Cardiac fibroblast (primary cell): ENCODE measurements at places on chromosomes 6 and 20.

DNA sequence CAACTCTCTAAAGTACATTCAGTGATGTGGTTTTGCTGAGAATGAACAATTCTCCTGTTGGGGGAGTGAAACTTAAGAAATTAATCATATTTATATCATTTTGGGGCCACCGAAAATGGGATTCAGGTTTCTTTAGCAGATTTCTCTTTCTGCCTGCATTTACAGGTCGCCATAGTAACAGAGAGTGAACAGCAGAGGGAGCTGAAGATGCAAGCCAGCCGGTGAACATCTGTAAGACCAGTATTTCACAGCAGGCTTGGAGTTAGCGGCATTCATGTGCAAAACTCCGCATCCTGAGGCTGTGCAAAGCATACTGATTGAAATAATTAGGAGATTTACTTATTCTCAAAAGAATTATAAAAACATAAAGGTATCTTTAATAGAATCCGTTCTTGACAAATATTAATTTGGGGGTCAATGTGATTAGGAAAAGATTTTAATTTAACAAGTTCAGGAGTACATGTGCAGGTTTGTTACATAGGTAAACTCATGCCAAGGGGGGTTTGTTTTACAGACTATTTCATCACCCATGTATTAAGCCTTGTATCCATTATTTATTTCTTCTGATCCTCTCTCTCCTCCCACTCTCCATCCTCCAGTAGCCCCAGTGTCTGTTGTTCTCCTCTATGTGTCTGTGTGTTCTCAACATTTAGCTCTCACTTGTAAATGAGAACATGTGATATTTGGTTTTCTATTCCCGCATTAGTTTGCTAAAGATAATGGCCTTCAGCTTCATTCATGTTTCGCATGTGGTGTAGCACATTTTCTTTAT is 17.8 kb upstream of the HSF2 start:
- peak; percentile 85 for DNase-seq

GRCh38 chr20:48787861-48788375 is 39.9 kb downstream of the PREX1 start:
- peak; percentile 28 for DNase-seq

DNA sequence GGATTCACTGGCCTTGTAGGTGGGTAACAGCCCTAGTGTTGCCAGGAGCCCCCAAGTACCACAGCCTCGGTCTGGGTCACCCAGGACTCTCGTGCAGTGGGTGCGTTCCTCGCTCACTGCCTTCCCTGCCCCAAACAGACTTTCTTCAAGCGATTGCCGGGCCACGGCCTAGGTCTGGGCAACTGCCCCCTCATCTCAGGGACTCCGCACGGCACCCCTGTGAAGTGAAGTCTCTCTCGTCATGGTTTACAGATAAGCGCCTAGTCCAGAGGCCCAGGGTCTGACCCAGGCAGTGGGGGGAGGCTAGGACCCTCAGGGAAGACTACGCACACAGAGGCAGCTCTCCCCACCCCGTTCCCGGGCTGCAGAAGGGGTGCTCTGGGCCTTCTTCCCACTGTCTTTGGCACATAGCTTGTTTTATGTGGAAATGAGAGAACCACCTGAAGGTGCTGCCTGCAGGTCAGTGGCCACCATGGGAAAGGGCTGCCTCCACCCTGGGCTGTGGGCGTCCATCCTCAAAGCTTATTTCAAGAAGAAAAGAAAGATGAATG is 220.8 kb downstream of the ERMARD start:
- DNase-seq = no peak

- peak; percentile 80 for DNase-seq
These were observed 917.8 kb upstream of the ADGRB3 start for GRCh38 chr6:67717281-67717680.

GRCh38 chr20:2900845-2901592 is 27.7 kb downstream of the PTPRA start:
- DNase-seq = no peak

- DNase-seq = peak; percentile 74
These were observed 289.7 kb downstream of the KCNQ5 start for GRCh38 chr6:72911463-72912155.

GRCh38 chr6:139334806-139335446 is 39.5 kb downstream of the CITED2 start:
- DNase-seq = peak; percentile 98

DNA sequence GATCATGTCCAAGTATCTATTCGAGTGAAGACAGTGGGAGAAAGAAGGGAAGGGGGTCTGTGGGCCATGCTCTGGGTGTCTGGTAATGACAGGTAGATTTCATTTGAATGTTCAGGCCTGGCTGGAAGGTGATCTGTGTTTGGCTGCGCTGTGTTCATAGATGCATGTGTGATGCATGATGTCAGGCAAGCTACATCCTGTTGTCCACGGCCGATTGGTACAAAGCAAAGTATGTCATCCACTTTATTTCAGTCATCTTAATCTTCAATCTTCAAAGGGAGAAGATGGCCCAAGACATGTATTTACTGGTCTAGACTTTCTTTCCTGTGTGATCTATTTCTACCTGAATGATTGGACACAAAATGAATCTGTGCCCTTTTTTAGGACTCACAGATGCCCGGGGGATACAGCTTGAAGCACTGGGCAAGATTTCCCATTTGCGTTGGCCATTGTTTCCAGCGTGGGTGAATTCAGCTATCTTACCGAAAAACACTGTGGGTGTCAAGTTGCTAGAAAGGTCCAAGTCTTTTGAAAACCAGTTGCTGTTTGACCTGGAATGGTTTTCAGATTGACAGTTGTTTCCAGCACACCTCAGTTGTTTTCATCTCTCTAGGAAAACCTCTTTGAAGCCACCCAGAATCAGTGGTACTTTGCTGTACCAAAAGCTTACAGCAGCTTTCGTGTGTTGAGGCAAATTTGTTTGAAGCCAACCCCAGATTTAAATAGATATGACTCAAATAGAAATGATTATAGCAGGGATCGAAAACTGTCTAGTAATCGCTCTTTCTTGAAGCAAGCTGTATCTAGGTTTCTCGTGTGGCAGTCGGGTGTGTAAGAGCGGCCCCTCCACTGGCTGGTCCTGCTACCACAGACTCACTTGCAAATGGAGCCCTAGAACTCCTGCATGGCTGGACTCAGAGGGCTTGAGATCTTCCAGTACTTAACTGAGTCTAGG is 27.2 kb downstream of the DUSP22 start:
- DNase-seq = no peak

DNA sequence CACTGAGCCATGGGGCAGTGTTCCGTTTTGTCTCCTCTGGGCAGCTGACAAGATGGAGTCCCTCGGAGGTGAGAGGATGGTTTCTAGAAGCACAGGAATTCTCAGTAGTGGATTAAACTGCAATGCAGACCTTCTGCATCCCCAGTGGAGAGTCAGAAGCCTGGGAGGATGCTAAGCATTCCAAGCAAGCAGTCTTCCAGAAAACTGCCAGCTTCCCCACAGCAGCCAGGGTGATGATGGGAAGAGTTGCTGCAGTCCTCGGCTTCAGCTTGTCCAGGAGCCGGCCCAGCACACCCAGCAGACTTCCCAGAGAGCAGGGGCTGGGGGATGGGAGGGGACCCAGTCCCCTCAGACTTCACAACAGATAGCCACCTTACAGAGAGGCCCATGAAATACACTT is 163.6 kb downstream of the LY86 start:
- no peak for DNase-seq

DNA sequence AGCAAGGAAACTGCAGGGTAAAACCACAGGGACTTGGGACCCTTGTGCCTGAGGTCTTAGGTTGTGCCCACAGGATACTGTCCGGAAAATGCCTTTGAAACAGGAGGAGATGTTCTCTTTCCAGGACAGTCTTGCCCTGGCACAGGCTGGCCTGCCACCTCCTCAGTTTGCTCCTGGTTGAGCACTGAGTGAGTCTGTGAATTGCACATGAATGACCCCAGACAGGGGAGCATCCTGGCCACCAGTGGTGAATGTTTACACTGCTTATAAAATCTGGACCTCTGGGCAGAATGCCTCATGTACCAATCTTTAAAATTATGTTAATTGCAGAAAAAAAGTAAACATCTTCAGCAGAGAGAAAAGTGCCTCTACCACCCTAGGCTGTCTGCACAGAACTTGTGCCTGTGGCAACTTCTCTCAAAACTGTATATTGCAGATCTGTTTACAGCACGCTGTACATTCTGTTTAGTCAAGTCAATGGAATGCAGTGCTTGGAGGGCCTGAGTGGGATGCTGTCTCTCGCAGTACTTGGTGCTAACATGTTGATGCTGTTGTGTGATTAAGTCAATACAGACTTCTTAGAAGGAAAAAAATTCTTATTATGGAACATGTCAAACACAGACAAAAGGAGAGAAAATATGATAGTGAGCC is 242.1 kb downstream of the SOD2 start:
- DNase-seq = peak; percentile 14

DNA sequence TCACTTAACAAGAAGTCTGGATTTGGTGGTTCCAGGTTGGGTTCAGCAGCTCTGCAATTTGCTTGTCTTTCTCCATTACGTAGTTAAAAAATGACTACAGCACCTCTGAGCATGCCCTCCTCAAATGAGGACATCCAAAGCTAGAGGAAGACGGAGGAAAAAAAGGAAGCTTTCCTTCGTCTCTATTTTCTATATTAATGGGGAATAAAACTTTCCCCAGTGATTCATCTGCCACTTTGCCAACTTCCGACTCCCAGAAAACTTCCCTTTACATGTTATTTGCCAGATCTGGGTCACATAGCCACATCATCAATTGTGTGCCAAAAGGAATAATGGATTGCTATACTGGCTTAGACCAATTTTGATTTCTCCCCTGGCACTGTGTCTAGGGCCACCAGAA is 69.5 kb downstream of the ZFAND3 start:
- DNase-seq = peak; percentile 23

GRCh38 chr6:169784821-169785340 is 33.5 kb downstream of the ERMARD start:
- DNase-seq = no peak

DNA sequence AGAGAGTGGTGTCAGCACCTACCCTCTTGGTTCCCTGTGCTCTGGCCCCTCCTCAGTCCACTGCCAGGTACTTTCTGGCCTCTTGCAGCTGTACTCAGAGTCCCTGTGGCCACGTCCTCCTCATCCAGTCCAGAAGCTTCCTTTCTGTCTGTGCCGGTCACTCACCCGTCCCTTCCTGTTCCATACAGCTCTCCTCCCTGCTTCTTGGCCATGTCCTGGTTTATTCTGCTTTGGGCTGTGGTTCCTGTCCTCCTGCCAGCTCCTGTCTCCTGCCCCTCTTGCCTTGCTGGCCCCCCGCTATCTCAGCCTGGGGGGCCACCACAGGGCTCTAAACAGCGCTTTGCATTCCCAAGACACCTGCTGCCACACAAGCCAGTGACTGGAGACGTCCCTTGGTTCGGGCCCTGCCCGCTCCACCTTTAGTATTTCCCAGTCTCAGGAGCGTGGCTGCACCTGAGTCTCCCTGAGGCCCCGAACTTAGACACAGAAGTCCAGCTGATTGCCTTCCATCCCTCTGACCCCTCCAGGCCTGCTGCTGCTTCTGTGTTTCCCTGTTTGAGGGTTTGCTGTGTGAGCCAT is 15.5 kb upstream of the RBM38 start:
- DNase-seq = no peak

- no peak for DNase-seq
These were observed 594.6 kb downstream of the COL12A1 start for GRCh38 chr6:74611220-74611619.

DNA sequence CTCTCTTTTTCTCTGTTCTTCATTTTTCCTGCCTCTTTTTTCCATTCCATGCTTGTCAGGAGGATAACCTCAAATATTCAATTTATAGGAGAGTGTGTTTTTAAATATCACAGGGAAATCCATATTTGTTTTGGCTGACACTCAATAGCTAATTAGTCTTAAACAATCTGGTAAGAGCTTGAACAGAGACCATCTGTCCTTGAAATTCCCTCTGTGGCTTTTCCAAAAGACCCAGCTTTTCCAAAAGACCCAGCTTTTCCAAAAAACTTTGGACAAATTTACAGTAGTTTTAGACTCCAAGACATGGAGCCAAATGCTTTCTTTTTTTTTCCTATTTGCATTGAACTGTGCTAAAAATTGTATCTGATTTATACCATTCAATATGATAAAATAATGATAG is 127.4 kb upstream of the FAM83B start:
- no peak for DNase-seq

- DNase-seq = no peak
These were observed 252.2 kb upstream of the PDE10A start for GRCh38 chr6:165915022-165915770.
